ENCODE measurements at places on chromosomes 7 and 10. TPM values are rescaled to one million over a fixed set of nuclear protein-coding genes. Genes with fewer than 3 reads are reported as not detected.

The SPDYE2 gene
- total RNA-seq: 0.28 TPM

The ABCC2 gene
- 2.5 TPM for total RNA-seq

The DNAJC12 gene
- total RNA-seq: 4.1 TPM

The GLI3 gene
- 1.3 TPM for total RNA-seq

The OR6B1 gene
- not detected for total RNA-seq

The CTBP2 gene
- 0.94 TPM for total RNA-seq

The ABLIM1 gene
- 149 TPM for total RNA-seq

The ANKRD2 gene
- total RNA-seq: not detected

The OR9A2 gene
- total RNA-seq: 0.30 TPM

The FKBP14 gene
- 4.8 TPM for total RNA-seq

The CD36 gene
- total RNA-seq: 6.4 TPM

The C10orf95 gene
- 0.54 TPM for total RNA-seq

The TRIM73 gene
- 18.4 TPM for total RNA-seq

The ANKRD1 gene
- not detected for total RNA-seq

Data from activated naive CD8-positive, alpha-beta T cell treated with anti-CD3 and anti-CD28 coated beads, Interleukin-2, amount 10 ng/mL, durations not matched to agents 7 days and 5 days (primary cell).